ENCODE measurements at places on chromosomes 11 and 22.
A peak's percentile ranks its signal among the peaks of the same experiment; 100 is the strongest.

DNA sequence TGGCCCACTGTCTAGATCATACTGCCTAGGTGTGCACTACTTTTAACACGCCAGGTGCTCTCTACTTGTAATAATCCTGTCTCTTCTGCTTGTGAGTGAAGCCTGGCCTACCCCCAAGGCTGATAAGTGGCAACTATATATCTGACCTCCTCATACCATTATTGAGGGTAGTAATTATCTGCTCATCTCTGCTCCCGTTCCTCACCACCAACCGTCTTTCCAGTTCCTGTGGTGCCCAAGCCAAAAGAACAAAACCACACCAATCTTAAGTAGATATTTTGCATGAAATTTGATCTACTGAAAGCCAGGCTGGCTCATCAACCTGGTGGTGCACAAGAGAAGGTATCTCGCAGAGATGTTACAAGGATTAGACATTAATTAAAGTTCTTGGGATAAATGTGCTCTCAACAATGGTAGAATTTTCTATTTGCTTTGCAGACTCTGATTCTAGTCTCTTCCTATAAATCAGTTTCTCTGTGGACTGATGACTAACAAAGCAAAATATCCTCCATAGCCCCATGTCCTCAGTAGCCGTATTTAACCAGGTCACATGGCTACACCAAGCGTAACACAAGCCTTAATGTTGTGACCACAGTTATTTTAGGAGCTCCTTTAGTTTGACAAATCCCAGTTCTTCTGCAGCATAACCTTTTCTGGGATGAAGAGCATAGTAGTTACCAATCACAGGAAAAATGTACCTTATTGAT is 267.2 kb downstream of the NTM start:
- DNase-seq: no peak

GRCh38 chr11:116808262-116809175 is 14.6 kb downstream of the APOA4 start:
- no peak for DNase-seq

- no peak for DNase-seq
These were observed 57.0 kb downstream of the PDE2A start for GRCh38 chr11:72617080-72617762.

DNA sequence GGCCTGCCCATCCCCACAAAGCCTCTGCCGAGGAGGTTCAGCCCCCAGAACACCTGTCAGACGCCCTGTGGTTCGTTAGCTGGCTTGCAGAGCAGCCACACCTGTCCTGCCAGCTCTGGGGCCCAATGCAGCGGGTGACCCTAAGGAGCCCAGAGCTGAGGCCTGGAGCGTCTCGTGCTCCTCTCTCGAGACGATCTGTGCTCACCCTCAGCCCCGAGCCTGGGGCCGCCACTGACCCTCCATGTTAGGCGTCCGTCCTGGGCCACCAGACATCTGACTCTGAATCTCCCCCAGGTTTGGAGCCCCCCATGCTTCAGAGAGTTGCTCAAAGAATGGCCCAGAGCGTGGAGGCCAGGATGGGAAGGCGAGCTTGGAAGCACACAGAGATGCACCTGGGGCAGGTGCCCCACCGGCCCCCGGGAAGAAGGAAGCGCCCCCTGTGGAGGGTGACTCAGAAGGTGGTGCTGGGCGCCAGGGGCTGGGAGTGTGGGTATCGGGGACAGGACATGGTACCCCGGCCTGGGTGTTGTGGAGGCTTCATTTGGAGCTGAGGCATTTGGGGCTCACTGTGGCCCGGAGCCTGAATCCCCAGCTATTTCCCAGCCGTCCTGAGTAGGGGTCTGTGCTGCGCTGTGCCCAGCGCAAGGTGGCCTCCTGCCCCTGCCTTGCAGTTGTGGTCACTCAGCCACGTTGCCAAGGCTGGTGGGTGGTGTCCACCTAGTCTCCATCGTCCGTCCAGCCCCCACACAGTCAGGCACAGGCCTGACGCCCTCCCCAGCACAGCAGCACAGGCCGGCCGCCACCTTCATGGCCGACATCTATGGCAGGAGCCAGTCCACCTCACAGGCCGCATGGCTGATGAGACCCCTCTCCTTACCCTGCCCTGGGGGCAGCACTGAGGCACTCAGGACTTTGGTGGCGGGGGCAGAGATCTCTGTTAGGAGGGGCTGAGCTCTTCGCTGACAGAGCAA is 36.2 kb downstream of the SBF1 start:
- no peak for DNase-seq

DNA sequence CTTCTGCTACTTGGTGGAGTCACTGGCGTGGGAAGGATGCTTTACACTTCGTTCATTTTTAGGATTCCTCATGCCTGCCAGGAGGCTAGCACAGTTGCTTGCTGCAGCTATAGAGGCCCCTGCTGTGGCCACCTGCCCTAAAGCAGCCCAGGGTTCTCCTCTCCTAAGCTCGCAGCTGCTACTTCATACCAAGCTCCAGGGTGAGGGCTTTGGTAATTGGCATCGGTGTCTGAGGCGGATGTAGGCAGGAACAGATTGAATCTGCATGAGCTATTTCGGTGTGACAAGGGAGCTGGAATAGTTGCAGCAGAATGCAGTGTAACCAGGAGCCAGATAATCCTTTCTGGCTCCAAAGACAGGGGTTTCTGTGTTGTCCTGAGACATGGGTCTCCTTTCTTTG is 133.1 kb downstream of the MICAL2 start:
- DNase-seq: no peak

- peak; percentile 35 for DNase-seq
These were observed 2.5 kb upstream of the BEST1 start for GRCh38 chr11:61947486-61948210.

DNA sequence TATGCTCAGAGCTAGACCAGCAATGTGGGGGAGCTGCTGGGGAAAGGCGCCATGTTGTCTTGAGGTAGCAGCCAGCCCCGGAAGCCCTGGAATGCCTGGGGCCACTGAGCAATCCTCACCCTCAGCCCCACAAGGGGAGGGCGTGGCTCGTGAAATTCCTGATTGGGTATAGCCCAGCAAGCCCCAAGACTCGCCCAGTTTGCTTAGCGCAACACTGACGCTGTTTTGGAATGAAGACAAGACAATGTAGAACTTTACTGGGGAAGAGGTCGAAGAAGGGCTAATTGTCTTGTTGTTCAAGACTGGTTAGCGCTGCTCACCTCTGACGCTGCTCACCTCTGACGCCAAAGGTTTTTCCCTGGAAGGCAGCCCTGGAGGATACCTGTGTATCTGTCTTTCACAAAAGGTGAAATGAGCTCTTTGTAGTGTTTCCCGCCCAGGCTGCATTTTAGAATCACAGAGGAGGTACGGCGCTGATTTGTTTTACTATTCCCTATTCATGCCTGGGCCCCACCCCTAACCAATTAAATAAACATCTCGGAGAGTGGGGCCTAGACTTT is 47.6 kb downstream of the ST3GAL4 start:
- DNase-seq: no peak

DNA sequence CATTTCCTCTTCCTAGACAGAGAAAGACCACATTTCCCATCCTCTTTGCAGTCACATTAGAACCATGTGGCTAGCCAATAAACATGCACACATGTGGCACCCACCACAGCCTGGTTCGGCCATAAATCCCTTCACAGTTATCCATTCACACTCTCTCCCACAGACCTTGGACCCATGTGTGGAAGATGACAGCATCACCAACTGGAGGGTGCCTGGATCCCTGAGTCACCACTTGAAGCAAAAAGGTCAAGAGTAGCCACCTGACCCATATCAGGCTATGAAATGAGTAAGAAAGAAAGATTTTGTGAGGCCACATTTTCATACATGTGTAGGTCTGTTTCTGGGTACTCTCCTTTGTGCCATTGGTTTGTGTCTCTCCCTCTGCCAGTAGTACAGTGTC is 9.0 kb upstream of the TMEM121B start:
- DNase-seq: no peak

DNA sequence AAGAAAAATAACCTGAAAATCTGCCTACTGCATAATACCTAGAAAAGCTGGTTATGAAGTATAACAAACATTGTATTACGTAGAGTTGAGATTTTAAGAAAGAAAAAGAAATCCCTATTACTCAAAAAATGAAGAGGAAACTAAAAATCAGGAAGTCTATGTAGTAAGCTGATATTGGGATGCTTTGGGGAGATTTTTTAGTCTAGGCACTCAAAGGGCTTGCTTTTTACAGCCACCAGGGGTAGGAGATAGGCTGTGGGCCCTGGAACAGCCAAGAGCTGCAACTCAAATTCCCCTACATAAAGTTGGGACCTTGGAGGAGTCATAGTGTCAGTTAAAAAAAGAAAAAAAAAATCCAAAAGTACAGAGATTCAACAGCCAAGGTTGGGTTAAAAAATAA is 90.4 kb downstream of the RELT start:
- DNase-seq: no peak

DNA sequence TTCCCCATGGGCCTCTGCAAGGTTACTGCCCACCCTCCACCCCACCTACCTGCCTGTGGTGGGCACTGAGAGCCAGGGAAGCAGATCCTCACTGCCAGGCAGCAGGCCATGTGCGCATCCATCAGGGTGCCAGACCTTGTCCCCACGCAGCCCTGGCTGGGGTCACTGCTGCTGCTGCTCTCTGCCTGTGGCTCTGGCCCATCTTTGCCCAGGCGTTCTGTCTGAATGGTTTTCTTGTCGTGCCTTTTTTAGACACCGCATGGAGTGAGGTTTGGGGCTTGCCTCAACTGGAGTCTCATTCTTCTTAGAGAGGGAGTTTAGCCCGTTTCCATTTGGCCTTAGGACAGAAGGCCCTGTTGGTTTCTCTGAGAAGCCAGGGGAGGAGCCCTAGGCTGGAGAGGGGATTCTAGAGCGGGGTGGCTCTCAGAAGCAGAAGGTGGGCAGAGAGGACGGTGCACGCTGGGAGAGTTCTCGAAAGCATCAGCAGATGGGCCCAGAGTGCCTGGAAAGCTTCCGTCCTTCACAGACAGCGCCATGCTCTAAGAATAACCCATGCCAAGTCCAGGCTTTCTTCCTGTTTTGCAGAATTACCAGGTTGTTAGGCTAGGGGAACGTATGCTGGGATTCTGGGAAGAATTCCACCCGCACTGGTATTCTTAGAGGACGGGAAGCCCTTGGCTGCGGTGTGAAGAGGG is 8.1 kb downstream of the TANGO2 start:
- DNase-seq: no peak

DNA sequence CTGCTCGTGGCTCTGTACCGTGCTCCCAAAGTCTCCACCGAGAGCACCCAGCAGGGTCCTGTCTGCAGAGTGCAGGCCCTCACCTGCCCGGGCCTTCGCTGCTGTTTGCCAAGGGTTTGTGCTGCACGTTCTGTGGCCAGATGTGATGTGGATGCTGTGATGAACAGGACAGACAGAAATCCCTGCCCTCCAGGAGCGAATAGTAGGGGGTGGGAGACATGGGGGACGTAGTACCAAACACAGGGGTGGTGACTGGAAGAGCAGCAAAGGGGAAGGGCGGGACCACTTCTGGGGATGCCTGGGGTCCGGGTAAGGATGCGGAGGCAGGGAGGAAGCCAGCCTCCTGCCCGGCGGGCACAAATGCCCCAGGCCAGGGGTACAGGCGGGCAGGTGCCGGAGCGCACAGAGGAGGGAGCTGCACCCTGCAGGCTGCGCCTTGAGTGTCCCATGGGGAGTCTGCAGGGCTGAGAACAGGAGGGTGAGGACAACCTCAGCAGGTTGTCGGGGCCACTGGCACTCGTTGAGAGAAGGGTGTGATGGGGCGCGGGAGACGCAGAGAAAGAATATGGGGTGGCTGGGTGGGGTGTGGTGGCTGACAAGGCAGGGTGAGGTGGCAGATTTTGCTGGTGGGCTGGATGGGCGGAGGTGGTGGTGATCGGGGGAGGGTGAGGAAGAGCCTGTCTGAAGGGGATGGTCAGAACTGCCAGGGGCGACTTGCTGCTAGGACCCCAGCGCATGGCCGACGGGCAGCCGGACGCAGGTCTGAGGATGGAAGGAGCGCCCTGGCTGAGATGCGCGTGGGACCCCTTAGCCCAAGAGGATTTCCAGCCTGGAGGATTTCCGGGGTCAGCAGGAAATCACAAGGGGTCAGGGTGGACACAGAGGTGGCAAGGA is 16.3 kb upstream of the CTSD start:
- DNase-seq: no peak

GRCh38 chr11:130243816-130244215 is 70.9 kb downstream of the ZBTB44 start:
- no peak for DNase-seq

- DNase-seq: peak; percentile 44
These were observed 62.8 kb downstream of the BCR start for GRCh38 chr22:23243006-23243573.

- no peak for DNase-seq
These were observed 15.6 kb downstream of the TUB start for GRCh38 chr11:8096575-8096974.

DNA sequence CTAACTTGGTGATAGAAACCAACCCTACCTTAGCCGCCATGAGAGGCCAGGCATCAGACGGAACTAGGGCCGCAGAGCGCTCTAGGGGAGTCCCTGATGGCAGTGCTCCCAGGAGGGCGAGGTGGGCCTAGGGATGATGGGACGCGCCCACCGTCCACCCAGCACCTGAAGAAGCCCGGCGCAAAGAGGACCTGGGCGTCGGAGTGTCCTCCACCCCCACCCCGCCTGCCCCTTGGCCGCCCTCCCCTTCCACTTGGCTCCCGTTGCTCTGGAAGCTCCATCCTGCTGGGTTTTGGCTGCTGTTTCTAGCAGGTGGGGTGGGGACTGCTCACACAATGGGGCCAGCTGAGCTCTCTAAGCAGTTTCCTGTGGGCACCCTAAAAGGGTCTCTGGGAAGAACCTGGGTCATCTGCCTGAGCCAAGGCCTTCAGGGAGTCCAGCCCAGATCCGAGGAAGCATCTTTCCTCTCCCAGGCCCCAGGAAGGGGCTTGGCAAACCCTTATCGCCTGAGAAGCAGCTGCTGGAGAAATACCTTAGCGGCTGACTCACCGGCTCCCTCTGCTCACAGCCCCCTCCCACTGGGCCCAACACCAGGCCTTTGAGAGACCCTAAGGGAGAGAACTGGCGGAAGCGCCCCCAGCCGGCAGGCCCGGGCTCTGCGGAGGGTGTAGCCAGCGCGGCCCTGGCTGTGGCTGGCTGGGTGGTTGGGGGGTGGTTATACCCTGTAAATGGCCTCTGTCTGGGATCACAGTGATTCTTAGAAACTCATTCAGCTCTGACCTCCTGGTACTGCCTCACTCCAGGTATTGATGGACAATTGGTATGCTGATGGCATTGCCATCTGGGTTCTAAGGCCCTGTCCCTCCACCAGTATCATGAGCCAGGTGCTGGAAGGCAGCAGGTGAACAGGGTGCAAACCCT is 19.3 kb downstream of the CREB3L1 start:
- no peak for DNase-seq

GRCh38 chr11:125091247-125091876 is 20.1 kb downstream of the TMEM218 start:
- DNase-seq: no peak

Measured in stimulated activated CD8-positive, alpha-beta memory T cell treated with anti-CD3 and anti-CD28 coated beads, Interleukin-7, amount 100 ng/mL, for 24 hours (primary cell).